ENCODE measurements at places on chromosomes 5 and 9. TPM values are rescaled to one million over a fixed set of nuclear protein-coding genes. Genes with fewer than 3 reads are reported as not detected.

SEPTIN8 gene
- polyA plus RNA-seq = 30.7 TPM

FOXI1 gene
- polyA plus RNA-seq = not detected

BRINP1 gene
- polyA plus RNA-seq = not detected

NEURL1B gene
- polyA plus RNA-seq = 12.6 TPM

PCDHB5 gene
- under 0.01 TPM for polyA plus RNA-seq

SHISAL2B gene
- not detected for polyA plus RNA-seq

PLPPR1 gene
- 0.07 TPM for polyA plus RNA-seq

SUSD3 gene
- polyA plus RNA-seq = not detected

SEMA6A gene
- 16.3 TPM for polyA plus RNA-seq

WNT8A gene
- polyA plus RNA-seq = not detected

SLC9A3 gene
- 12.0 TPM for polyA plus RNA-seq

FST gene
- 1.9 TPM for polyA plus RNA-seq

PPP3R2 gene
- polyA plus RNA-seq = not detected

PTGES2 gene
- 82.2 TPM for polyA plus RNA-seq

ANKRD18B gene
- polyA plus RNA-seq = 0.60 TPM

PRDM9 gene
- not detected for polyA plus RNA-seq

ADGRV1 gene
- 0.60 TPM for polyA plus RNA-seq

KCNT1 gene
- polyA plus RNA-seq = not detected

PCDHB7 gene
- not detected for polyA plus RNA-seq

PRUNE2 gene
- 32.2 TPM for polyA plus RNA-seq

TEK gene
- polyA plus RNA-seq = 0.60 TPM

GOLM1 gene
- polyA plus RNA-seq = 39.6 TPM

GLRX gene
- 409 TPM for polyA plus RNA-seq

OGN gene
- 4.4 TPM for polyA plus RNA-seq

PTGDS gene
- polyA plus RNA-seq = 8.3 TPM

CACNA1B gene
- polyA plus RNA-seq = 0.39 TPM

SIT1 gene
- polyA plus RNA-seq = 15.9 TPM

LCN2 gene
- 9.6 TPM for polyA plus RNA-seq

FRMD3 gene
- 8.3 TPM for polyA plus RNA-seq

JMY gene
- 3.8 TPM for polyA plus RNA-seq

FAM153A gene
- 5.6 TPM for polyA plus RNA-seq

IFNE gene
- polyA plus RNA-seq = not detected

MYOZ3 gene
- 0.92 TPM for polyA plus RNA-seq

MCIDAS gene
- not detected for polyA plus RNA-seq

CTXN3 gene
- not detected for polyA plus RNA-seq

PITX1 gene
- 7.2 TPM for polyA plus RNA-seq

SCAMP1 gene
- polyA plus RNA-seq = 3.9 TPM

ERP44 gene
- polyA plus RNA-seq = 6.6 TPM

SAXO1 gene
- polyA plus RNA-seq = 0.01 TPM

ADAMTS19 gene
- not detected for polyA plus RNA-seq

GRK6 gene
- 47.9 TPM for polyA plus RNA-seq

INSL6 gene
- polyA plus RNA-seq = not detected

UBAP2 gene
- 6.6 TPM for polyA plus RNA-seq

STPG3 gene
- not detected for polyA plus RNA-seq

PCDHB6 gene
- polyA plus RNA-seq = not detected

FGF18 gene
- 0.60 TPM for polyA plus RNA-seq

SPATA31E1 gene
- 0.01 TPM for polyA plus RNA-seq

C9orf152 gene
- polyA plus RNA-seq = 58.5 TPM

SPATA31C1 gene
- not detected for polyA plus RNA-seq

GPX3 gene
- polyA plus RNA-seq = 85.1 TPM

TMEFF1 gene
- not detected for polyA plus RNA-seq

TGFBI gene
- 106 TPM for polyA plus RNA-seq

SARDH gene
- not detected for polyA plus RNA-seq

PCDHAC1 gene
- polyA plus RNA-seq = not detected

Measured in sigmoid colon (tissue), 7 donors.